ENCODE measurements at places on chromosomes 7 and 10.

GRCh38 chr10:132385721-132386418 is 11.1 kb upstream of the PWWP2B start:
- no peak for DNase-seq

DNA sequence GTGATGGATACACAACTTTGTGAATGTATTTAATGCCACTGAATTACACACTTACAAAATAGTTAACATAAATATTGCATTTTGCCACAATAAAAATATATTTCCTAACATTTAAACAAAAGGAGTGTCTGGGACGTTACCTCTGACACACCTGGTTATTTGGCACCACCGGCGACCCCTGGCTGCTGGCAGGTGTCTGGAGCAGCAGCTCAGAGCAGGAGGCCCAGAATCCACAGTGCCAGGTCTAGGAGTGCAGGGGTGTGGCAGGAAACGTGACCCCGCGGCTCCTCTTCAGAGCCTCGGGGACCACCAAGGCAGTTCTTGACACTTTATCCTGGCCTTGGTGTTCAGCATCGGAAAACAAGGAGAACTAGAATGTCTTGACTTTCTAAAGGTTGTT is 46.3 kb downstream of the MGMT start:
- DNase-seq: no peak

DNA sequence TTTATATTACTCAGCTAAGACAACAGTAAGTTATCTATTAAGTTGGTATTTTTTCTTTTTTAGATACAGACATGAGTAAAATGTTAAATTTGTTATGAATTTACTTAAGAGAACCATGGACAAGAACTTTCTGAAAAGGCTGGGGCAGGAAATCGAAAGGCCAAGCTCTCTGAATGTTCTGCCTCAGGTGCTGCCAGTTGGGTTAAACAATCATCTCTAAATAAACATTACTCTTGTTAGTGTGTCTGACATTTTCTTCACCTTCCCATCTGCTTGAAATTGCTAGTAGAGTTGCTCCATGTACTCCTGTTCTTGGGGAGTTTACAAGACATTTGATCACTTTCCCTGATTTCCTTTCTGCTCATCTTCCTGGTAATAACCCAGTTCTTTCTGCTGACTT is 87.5 kb downstream of the ANKRD7 start:
- no peak for DNase-seq

GRCh38 chr10:18211862-18212261 is 71.6 kb downstream of the CACNB2 start:
- DNase-seq: no peak

DNA sequence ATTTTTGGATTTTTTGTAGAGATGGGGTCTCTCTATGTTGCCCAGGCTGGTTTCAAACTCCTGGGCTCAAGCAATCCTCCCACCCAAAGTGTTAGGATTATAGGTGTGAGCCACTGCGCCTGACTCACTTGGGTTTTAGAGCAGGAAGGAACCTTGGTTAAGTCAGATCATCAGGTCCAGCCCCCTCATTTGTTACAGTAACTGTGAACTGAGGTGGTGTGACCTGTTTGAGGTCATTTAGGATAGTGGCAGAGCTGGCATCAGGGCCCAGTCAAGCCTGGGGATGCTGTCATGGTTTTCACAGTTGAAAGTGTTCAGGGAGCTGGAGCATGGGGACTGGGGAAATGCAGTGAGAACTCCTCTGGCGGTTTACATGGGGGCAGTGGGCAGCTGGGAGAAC is 159.6 kb downstream of the TAX1BP1 start:
- no peak for DNase-seq

Data from hematopoietic multipotent progenitor cell treated with erythropoietin and hydrocortisone succinate and interleukin-3 and kit ligand, for 15 days (in vitro differentiated cells).